ENCODE measurements at places on chromosomes 2 and 18.

- DNase-seq: no peak
Observed at GRCh38 chr18:79884963-79885728, 66.3 kb downstream of the SLC66A2 start.

DNA sequence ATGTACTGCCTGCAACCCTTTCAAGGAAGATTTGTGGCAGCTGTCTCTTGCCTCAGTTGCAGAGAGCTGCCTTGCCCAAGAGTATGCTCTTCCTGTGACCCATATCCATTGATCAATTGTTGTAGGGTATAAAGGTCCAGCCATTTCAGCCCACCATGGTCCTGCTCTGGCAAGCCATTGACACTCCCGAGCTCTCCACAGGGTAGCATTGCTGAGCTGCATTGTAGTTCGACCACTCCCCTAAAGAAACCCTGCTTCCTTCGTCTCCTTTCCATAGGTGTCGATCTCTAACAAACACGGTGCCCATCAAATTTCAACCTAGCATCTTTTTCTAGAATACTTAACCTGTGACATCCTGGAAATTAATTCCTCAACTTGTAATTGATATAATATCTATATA, 104.9 kb upstream of the NDUFV2 start:
- no peak for DNase-seq

- no peak for DNase-seq
Observed at GRCh38 chr2:3268705-3269029, 109.0 kb downstream of the EIPR1 start.

GRCh38 chr2:84959566-84960506, 11.1 kb upstream of the KCMF1 start:
- DNase-seq: no peak

DNA sequence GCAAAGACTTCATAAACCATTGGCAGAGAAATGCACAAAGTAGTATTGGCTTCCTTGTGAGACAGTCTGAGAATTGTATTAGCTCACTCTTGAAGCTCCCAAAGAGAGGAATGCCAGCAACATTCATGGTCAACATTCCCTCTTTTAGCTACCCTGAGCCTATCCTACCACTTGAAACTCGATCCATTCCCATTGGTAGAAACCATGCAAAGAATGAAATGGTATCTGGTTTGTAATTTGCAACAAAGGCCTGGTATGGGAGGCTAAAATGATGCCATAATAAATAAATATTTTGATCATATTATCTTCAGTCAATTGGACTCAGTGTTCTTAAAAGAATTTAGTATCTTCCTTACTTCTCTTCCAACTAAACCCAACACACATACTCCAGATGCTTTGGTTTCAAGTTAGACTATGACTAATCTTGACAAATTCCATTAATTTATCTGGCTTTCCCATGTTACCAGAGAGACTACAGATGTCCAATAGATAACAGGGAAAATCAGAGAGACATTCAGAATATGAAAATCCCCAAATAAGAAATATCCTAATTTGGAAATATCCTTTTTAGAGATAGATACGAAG, 102.9 kb downstream of the DHRS9 start:
- DNase-seq: no peak

DNA sequence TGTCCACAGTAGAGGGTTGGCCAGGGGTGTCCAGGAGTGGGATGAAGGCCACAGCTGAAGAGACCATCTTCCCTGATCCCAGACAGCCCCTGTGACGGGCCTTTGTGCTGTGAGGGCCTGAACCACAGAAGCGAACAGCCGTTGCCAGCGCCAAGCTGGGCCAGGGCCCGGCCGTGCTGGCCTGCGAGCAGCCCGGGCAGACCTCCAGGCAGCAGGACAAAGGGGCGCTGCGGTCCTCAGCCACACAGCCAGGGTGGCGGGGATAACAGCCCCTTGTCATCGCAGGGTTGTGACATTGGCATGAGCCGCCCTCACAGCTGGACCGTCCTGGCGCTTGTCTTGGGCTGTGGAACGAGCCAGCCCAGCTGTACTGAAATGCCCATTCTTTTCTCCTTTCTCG, 161.1 kb downstream of the FAM210A start:
- DNase-seq: no peak

DNA sequence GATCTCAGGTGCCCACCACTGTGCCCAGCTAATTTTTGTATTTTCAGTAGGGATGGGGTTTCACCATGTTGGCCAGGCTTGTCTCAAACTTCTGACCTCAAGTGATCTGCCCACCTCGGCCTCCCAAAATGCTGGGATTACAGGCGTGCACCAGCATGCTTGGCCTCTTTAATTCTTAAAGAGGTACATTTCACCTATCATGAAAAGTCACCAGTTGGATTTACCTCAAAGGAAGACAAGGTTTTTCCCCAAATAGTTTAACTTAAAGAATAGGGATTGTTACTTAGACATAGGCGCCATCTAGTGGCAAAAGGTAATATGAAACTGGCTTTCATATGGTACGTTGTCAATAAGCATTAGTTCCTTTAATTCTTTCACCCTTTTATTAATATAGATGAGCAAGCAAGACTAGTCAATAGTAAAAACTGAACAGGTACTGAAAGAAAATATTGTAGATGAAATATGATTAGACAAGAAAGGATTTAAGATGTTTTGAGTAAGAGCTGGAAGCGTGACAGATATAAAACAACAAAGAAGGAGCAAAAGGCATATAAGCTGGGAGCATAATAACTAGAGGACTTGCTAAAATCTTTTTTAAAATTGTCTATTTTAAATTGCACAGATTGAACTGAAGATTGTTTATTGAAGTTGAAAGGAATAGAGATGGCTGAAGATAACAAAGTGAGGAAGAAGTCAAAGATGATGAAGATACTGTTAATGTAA, 35.0 kb upstream of the PSMD14 start:
- peak; percentile 30 for DNase-seq

- DNase-seq: no peak
Observed at GRCh38 chr2:132676999-132677398, 7.0 kb upstream of the LYPD1 start.

- no peak for DNase-seq
Observed at GRCh38 chr2:11680182-11680900, 10.3 kb upstream of the NTSR2 start.

DNA sequence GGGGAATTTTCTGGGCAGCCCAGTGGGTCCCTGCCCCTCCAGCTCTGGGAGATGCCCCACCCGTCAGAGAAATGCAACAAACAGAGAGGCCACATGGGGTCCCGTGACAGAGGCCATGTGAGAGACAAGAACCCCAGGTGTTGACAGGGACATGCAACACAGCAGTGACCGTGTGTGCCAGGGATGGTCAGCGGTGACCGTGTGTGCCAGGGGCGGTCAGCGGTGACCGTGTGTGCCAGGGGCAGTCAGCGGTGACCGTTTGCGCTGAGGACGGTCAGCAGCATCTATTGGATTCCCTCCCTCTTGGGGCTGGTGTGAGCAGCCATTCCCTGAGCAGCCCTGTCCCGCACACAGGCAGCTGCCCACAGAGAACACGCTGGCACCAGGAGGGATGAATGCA, 146.6 kb upstream of the OTOS start:
- no peak for DNase-seq

GRCh38 chr2:134127496-134127895, 126.4 kb upstream of the MGAT5 start:
- no peak for DNase-seq

GRCh38 chr2:228802181-228803071, 468.7 kb downstream of the PID1 start:
- no peak for DNase-seq

- DNase-seq: no peak
Observed at GRCh38 chr2:77155511-77155910, 366.7 kb downstream of the LRRTM4 start.

DNA sequence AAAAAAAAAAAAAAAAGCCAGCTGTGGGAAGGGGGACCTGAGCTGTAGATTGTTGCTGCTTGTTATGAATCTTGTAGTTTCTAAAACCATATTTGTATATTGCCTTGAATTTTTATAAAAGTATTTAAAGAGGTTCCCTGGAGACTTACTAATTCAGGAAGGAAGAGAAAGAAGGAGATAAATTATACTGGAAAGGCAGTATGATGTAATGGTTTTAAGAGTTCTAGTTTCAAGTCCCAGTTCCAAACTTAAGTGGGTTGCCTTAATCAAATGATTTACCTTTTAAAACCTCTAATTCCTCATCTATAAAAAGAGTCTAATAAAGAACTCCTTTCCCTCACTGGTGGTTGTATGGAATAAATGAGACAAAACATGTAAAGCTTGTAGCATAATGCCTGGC, 62.2 kb downstream of the PTRHD1 start:
- DNase-seq: no peak

- no peak for DNase-seq
Observed at GRCh38 chr2:171846894-171847293, 47.1 kb downstream of the SLC25A12 start.

- no peak for DNase-seq
Observed at GRCh38 chr2:41483982-41484857, 563.6 kb upstream of the PKDCC start.

- no peak for DNase-seq
Observed at GRCh38 chr2:217724471-217724870, 278.3 kb downstream of the TNS1 start.

DNA sequence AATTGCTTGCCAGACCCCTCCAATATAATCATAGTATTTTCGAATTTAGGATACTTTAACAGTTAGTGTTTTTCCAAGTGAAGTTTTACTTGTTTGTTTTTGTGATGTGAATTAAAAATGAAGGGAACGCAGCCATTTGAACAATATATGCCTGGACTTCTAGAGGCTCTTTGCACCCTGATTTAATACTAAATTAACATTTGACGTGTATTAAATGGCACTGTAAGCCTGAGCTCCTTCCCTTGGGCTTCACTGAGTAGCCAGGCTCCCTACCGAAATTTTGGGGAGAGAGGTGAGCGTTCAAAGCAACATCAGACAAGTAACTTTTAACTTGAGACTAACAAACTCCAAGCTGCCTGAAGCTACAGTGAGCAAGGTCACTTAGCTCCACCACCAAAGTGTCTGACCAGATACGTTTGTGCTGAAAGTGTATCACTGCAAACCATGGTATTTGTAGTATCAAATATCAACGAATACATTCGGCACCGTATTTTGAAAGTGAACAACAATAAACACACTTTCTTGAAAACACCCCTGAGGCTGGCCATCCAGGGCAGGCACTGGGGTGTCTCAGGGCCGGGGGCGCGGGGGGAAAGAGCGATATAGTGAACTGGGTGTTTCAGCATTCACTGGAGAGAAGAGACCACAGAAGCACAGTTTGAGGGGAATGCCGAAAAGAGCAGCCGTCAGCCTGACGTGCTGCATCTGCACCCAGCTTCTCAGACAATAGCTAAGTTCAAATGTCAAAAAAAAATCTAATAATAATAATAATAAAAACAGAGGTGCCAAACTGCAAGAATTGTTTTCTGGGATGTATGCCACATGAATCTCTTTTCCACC, 7.7 kb upstream of the POU3F3 start:
- no peak for DNase-seq

GRCh38 chr18:598124-598589, 1.4 kb downstream of the CLUL1 start:
- peak; percentile 83 for DNase-seq

- DNase-seq: no peak
Observed at GRCh38 chr2:4353668-4354067, 650.3 kb downstream of the DCDC2C start.

DNA sequence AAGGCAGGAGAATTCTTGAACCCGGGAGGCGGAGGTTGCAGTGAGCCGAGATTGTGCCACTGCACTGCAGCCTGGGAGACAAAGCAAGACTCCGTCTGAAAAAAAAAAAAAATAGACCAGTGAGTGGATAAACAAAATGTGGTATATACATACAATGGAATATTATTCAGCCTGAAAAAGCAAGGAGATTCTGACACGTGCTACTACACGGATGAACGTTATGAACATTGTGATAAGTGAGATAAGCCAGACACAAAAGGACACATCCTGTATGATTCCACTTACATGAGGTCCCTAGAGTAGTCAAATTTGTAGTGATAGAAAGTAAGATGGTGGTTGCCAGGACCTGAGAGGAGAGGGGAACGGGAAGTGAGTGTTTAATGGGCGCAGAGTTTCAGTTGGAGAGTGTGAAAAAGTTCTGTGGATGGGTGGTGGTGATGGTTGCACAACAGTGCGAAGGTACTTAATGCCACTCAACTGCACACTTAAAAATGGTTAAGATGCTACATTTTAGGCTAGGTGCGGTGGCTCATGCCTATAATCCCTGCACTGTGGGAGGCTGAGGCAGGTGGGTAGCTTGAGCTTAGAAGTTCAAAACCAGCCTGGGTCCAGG, 38.3 kb downstream of the NIFK start:
- no peak for DNase-seq

DNA sequence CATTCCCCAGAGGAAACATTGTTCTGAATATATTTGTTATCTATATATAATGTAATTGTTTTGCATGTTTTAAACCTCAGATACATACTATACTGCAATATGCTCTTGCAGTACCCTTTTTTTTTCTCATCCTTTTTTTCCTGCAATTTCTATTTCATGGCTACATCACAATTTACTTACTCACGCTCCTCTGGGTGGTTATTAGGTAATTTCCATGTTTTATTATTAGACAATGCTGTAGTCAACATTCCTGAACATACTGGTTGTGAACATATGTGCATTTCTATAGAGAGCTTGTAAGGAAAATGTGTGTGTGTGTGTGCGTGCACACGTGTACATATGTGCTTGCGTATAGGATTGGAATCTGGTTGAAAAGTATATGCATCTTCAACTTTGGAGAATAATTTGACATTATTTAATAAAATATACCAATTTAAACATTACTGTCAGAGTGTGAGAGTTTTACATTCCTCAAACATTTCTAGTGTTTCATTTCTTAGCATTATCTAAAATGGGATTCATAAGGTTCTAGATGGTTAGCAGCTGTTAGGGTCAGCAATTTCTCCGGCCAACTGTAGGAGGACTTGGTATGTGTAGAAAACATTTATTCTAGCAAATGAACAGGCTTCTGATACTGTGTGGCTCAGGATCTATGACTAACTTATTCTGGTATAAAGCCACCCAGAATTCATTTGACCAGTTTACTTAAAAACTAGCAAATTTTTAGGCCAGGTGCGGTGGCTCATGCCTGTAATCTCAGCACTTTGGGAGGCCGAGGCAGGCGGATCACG, 22.4 kb downstream of the NCOA1 start:
- peak; percentile 33 for DNase-seq

DNA sequence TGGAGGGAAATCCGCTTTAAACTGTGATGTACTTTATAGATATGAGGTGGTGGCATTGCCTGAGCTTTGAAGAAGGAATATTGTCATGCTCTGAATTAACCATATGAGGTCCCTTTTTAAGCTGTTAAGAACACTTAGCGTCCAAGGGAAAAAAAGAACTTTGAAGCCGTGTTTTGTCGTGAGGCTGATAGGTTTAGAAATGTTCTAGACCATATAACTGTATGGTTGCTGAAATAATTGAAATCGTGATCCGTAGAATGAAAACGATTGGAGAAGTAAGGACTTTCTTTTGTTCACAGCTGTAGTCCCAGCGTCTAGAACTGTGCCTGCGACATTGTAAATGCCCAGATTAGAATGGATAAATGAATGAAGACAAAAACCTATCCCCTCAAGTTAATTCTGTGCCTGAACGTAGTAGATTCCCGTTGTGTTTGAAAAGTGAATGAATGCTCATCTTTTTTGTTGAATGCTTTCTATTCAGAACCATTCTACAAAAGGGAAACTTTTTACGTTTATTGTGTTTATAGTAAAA, 1.5 kb downstream of the SMCHD1 start:
- no peak for DNase-seq

- DNase-seq: no peak
Observed at GRCh38 chr2:133975135-133975534, 278.7 kb upstream of the MGAT5 start.
